Cardiac muscle cell (in vitro differentiated cells and primary cell): ENCODE measurements at places on chromosomes 6 and 20.

- peaks cover 7% of the 10 kb centered on the region for H3K36me3 ChIP-seq
- no peak overlapping the region for H3K4me3 ChIP-seq
- DNase-seq: no peak
- no peak overlapping the region for H3K27ac ChIP-seq
Observed at GRCh38 chr6:75268121-75268987, 16.2 kb downstream of the TMEM30A start.

DNA sequence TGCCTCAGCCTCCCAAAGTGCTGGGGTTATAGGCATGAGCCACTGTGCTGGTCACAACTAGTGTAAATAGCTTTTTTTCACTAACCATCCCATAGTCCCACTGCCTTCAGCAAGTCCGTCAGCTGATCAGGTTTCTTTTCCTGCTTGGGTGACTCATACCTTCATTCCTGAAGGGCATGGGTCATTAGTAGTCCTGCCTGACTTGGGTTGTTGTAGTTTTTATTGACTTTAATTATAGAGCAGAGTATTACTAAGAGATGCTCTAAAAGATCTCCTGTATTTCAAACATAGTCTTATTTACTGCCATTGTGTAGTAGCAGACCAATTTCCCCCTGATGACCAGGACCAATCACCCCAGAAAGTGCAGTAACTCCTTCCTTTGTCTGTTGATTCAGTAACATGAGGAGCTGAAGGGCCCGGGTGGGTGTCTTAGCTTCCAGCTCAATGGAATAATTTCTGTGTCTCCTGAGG lies 25.8 kb downstream of the HLA-C start:
- no peaks in the 10 kb centered on the region for H3K36me3 ChIP-seq

GRCh38 chr6:144285798-144286502 lies 815 bp downstream of the UTRN start:
- peaks cover 4% of the 10 kb centered on the region for H3K4me1 ChIP-seq
- H3K27me3 ChIP-seq: no peaks in the 10 kb centered on the region
- peak; percentile 83 for DNase-seq
- no peaks in the 10 kb centered on the region for H3K36me3 ChIP-seq
- peak overlapping the region; percentile 87 for H3K27ac ChIP-seq

DNA sequence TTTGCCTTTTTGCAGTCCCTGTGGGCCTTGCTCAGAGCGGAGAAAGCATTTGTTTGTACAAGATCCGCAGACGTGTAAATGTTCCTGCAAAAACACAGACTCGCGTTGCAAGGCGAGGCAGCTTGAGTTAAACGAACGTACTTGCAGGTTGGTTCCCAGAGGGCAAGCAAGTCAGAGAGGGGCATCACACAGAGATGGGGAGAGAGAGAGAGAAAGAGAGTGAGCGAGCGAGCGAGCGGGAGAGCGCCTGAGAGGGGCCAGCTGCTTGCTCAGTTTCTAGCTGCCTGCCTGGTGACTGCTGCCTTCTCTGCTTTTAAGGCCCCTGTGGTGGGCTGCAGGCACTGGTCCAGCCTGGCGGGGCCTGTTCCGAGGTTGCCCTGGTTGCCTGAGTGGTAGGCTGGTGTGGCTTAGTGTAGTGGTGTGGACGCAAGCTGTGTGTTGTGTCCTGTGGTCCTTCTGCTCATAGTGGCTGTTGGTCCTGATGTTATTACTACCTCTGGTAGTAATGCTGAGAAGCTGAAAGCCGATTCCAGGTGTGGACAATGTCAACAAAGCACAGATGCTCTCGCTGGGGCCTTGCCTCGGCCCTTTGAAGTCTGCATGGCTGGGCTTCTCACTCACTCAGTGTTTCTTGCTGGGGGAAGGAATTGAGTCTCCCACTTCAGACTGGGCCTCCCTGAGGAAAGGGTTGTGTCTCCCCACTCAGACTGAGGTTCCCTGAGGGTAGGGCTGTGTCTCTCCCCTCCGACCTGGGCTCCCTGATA lies 12.1 kb downstream of the VEGFA start:
- H3K4me3 ChIP-seq: no peak overlapping the region
- no peaks in the 10 kb centered on the region for H3K27me3 ChIP-seq
- no peak for DNase-seq

- no peaks in the 10 kb centered on the region for H3K36me3 ChIP-seq
- no peak overlapping the region for H3K27ac ChIP-seq
- no peaks in the 10 kb centered on the region for H3K27me3 ChIP-seq
- DNase-seq: no peak
- no peaks in the 10 kb centered on the region for H3K4me1 ChIP-seq
Observed at GRCh38 chr6:33017694-33018353, 8.4 kb upstream of the HLA-DOA start.

GRCh38 chr20:63161176-63161651 lies 54.7 kb downstream of the YTHDF1 start:
- H3K27me3 ChIP-seq: peaks cover 22% of the 10 kb centered on the region
- no peaks in the 10 kb centered on the region for H3K36me3 ChIP-seq
- no peak overlapping the region for H3K27ac ChIP-seq
- no peak overlapping the region for H3K4me3 ChIP-seq
- H3K4me1 ChIP-seq: no peaks in the 10 kb centered on the region
